Naive thymus-derived CD4-positive, alpha-beta T cell (primary cell): ENCODE measurements at places on chromosomes 1 and 21.

DNA sequence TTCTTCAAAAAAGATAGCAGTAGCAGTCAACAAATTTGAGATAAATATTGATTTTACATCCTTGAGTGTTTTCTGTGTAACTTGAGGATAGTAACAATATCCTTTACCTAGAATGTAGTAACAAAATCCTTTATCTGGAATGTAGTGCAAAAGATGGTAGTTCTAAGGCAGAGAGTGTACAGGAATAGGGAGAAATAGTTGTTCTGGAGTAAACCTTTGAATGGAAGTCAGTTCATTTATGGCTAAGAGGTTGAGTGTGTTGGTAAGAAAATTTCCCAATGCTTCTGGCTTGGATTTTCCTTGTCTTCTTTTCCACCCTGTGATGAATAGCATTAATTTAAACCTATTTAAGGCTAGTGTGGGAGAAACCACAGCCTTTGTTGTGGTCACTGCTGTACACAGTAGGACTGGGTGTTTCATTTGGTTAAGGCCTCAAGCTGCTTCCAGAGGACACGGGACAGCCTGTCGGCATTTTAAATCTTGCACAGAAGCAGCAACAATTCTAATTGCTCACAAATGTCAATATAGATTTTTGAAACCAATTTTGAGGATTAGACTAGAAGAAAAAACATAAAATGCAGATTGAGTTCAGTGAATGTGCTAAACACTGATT lies 11.3 kb downstream of the NFIA start:
- DNase-seq, result no peak

DNA sequence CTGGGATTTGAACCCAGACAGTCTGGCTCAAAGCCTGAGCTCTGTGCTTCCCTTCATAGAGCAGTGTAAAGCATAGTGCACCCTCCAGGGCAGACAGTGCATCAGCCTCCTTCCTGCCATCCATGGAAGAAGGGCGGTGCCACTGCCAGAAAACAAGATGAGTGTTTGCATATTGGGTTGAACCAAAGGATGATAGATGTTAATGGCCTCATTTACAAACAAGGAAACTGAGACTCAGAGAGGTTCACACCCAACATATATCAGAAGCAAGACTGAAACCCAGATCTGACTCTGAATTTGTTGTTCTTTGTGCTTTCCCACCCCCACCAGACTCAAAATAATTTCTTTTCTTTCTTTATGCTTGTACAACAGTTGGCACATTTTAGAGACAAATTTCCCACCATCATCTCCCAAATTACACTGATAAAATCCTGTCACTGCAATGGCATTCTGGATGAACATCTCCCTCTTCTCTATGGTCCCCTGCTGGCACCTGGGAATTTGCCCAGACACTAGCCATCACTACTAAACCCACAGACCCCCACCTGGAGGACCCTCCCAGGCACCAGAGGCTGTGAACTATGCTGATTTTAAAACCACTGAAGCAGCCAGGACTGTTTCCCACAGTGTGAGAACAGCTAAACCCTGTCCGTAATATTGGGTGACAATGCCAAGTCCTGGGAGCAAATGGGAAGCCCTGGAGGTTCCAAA lies 45.4 kb upstream of the MPZL1 start:
- no peak for DNase-seq

GRCh38 chr1:22487781-22488180 lies 36.1 kb downstream of the ZBTB40 start:
- DNase-seq, result no peak

- DNase-seq, result peak; percentile 67
Observed at GRCh38 chr21:28604946-28605537, 387.6 kb downstream of the LTN1 start.

DNA sequence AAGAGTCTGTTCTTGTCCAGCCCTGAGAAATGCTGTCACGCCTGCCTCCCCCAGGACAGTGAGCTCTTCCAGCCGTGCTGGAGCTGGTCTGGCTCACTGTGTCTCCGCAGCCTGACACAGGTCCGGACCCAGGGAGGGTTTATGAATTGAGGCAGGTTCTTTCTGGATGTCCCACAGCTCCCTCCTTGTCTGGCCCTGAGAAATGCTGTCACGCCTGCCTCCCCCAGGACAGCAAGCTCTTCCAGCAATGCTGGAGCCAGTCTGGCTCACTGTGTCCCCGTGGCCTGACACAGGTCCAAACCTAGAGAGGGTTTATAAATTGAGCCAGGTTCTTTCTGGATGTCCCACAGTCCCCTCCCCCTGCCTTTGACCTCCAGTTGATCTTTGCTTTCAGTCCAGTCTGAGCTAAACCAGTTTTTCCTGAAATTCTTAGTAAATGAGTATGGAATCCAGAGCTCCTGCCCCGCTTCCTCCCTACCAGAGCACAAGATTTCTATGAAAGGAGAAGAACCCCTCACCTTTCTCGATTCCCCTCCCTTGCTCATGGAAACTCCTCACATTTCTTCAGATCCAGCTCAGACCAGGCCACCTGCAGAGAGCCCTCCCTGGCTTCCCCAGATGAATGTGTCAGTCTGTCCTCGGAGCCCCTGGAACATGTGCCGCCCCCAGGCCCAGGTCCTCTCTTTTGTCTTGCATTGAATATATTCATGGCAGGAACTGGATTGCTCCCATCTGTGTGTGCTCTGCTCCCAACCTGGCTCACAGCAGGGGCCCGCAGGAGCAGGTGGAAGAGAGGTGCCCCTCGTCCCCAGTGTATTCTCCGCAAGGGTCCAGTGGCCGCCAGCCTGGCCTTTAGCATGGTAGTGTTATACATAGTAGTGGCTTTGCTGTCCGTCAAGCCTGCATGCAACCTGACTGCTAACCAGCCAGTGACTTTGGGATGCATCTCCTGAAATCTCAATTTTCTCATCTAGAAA lies 116.3 kb downstream of the EPHB2 start:
- no peak for DNase-seq
